ENCODE measurements at places on chromosomes 3 and 15. TPM values are rescaled to one million over a fixed set of nuclear protein-coding genes. Genes with fewer than 3 reads are reported as not detected.

- DNase-seq = no peak
Observed at GRCh38 chr15:96997538-96997937, 667.0 kb downstream of the NR2F2 start.

GRCh38 chr3:126433496-126434263, 39.0 kb downstream of the CFAP100 start:
- DNase-seq = no peak

GRCh38 chr3:125160606-125161371, 51.8 kb downstream of the SLC12A8 start:
- no peak for DNase-seq

DNA sequence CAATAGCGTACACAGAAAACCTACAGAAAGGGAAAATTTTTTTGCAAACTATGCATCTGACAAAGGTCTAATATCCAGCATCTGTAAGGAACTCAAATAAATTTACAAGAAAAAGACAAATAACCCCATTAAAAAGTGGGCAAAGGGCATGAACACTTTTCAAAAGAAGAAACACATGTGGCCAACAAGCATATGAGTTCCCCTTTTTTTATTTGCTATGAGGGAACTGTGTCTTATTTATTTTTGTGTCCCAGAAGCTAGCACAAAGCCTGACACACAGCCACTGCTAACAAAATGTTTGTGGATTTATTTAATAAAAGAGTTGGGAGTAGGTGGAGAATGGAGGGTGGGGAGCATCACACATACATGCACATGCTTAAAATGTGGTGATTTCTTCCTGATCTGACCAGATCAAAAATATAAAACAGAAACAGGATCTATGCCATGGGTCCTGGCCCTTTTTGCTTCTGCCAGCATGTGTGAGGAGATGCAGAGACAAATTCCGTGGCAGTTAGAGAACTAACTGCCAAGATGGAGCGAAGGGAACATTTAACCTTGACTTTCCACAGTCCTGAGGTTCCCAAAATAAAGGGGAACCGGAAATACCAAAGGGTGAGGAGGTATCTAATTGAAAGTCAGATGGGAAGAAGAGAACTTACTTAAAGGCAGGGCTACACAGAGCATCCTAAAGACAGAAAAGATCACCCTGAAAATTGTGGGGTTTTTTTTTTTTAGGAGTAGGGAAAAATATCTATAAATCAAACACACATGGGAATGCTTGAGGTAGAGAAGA, at the start of gene TMEM202:
TSS of gene TMEM202 (plus strand) at position 510 of the 793 bp plus-strand sequence. CDS start at position 532, 22 bp downstream.
- DNase-seq = no peak

GRCh38 chr3:77945320-77945719, 905.4 kb downstream of the ROBO2 start:
- DNase-seq = no peak

DNA sequence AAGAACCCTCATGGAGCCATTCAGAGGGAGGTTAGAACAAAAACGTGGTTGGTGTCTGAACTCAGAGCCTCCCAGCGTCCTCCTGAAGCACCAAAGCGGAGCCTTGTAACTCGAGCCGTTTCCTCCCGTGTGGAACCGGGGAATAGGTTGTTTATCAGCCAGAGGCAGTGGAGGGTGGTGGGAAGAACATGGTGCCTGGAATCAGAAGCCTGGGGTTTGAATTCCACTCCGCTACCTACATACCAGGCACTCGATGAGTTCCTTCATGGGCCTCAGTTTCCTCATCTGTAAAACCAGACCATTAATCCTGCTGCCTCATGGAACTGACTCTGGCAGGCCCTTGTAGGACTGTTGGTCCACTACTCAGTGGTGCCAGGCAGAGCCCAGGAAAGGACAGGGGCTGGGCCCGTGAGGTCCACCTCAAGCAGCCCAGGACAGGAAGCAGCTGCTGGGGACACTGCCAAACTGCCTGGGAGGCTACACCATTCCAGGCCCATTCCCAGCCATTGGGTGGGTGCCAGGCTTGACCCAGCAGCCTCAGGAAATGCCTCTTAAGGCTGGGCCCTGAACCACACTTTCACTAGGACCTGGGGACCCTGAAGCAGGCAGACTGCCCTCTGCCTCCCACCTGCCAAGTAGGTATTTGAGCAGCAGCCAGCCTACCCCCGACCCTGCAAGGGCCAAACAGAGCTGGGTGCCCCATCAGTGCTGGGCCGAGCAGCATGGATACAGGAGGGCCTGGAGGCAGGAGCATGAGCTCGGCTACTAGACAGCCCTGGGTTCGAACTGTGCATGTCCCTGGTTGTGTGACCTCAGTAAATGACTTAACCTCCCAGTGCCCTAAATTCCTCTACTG, 33.4 kb downstream of the PRKCD start:
- DNase-seq = peak; percentile 35

DNA sequence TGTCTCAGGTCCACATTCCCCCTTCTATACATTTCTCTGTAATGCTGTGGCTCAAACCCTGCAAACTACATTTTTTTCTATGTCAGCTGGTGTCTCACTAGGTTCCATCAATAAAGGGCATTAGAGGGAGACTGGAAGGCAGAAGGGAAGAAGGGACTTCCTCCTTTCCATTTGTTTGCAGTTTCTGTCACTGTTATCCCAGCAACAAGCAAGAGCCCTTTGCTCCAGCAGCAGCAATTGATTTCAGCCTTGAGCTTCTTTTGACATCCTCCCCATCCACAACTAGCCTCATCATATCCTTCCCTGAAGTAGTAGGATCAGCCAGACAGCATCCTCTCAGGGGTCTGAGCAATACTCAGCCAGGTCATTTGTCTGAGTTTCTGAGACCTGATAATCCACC, 5.3 kb upstream of the NCK1 start:
- no peak for DNase-seq

DNA sequence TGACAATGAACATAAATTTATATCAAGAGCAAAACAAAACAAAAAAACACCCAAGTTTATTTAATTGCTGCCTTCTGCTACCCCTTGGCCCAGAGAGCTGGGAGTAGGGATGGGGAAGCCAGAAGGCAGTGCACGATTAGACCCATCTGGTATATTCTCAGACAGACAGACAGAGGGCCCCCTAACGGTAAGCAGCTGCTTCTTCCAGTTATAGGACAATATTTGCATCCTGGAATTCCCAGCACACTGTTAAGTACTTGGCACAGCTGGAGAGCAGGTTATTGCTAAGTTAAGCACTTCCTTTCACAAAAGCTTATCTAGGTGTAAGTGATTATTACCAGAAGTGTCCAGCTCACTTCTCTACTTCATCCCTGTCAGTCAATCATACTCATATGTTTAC, 39.3 kb downstream of the C2CD4B start:
- DNase-seq = no peak

GRCh38 chr3:11085093-11085840, 69.0 kb upstream of the HRH1 start:
- no peak for DNase-seq

DNA sequence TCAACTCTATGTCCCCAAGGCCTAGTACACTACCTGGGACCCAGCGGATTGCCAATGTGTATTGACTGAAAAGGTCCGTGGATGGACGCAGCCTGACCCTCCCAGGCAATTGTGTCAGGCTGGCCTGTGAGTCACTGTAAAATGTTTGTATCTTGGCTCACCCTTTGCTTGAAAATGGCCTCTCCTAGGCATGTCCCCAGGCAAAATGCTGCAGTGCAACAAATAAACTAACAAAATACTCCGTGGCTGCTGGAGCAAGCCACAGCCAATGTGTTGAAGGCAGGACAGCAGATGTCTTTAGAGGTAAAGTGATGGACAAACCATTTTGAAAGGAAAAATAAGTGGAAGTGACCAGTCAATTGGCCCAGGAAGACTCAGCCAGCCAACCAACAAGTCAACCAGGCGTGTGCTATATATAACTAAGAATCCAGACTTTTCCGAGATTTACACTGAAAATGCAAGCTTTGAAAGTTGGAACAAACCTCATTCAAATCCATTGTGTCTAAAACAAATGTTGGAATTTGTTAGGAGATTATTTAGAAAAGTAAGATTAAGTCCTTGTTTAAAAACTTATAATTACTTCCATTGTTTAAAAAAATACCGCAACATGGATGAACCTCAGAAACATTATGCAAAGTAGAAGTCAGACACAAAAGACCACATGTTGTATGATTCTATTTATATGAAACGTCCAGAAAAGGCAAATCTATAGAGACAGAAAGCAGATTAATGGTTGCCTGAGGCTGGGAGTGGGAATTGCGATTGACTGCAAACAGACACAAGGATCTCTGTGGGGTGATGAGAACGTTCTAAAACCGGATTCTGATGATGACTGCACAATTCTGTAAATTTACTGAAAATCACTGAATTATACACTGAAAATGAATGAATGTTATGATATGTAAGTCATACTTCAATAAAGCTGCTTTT, 191.2 kb downstream of the TLE3 start:
- DNase-seq = no peak

GRCh38 chr3:190577225-190577624, 63.3 kb downstream of the IL1RAP start:
- DNase-seq = no peak

GRCh38 chr3:52280050-52280461, 1.6 kb upstream of the WDR82 start:
- DNase-seq = peak; percentile 81

- DNase-seq = no peak
Observed at GRCh38 chr3:174287705-174288104, 571.4 kb upstream of the NAALADL2 start.

DNA sequence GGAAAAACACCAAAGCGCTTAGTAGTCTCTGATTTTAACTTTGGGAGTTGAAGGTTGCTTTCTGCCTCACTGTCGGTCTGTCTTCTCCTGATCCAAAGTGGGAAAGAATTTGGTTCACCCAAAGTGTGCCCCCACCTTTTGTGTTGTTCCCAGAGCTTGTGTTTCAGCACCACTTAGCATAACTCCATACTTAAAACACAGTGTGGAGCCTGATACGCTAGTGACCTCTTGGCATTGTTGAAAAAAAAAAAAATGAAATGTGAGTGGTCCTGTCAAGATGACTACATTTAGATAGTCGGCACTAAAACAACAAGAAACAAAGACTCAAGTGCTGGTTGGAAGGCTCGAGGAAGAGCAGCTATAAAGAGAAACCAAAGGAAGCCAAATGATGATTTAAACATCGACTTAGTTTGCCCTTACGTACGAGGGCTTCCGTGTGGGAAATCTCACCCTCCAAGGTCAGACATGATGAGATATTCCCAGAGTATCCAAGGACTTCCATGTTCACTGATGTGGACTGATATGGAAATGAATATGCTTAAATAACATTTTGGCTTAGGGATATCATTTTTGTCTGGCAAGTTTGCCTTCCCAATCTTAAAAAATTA, 178.8 kb downstream of the MEIS2 start:
- DNase-seq = no peak

GRCh38 chr3:99627062-99627826, 11.2 kb upstream of the COL8A1 start:
- DNase-seq = no peak

GRCh38 chr3:23685541-23686258, 120.1 kb upstream of the UBE2E1 start:
- peak; percentile 89 for DNase-seq

GRCh38 chr3:108093616-108094015, 2.8 kb upstream of the CD47 start:
- DNase-seq = no peak

DNA sequence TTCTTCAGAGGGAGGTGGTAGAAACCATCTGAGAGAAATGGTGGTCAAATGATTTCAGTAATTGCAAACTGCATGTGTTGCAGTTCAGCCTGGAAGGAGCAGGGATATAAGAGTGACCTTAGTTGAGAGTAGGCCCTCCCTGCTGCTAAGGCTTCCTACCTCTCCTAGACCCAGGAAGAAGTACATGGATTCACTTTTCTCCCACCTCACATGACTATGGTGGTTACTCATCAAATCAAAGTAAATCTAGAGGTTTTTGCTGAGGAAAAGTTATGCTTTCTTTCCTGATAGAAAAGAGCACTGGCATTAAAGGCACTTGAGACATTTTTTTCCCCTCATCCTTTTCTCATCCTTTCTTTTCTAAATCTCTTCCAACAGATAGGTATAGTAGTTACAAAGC, 43.2 kb upstream of the LEKR1 start:
- DNase-seq = no peak

DNA sequence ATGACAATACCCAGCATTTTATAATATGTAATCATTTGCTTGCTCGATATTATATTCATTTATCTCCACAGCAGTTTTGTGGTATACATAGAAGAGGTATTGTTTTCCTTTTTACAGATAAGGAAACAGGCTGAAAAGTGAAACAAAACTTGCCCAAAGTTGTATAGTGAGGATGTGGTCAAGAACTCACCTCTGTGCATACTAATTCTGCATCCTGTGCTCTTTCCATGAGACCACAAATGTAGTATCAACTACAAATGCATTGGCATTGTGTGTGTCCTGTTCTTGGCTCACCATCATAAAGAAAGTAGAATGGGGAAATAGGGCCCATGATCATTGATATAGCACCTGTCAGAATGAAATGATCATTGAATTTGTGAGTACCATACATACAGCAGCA, 167.3 kb downstream of the NECTIN3 start:
- DNase-seq = no peak

Gene CLDN1
- total RNA-seq = 0.13 TPM

Gene LIPC
- total RNA-seq = 0.38 TPM

Gene DISP2
- total RNA-seq = 0.13 TPM

Gene PYGO1
- total RNA-seq = 0.13 TPM

Gene NR2E3
- under 0.01 TPM for total RNA-seq

Gene SLC22A14
- under 0.01 TPM for total RNA-seq

Gene SNURF
- 19.6 TPM for total RNA-seq

Gene BNC1
- total RNA-seq = 1.0 TPM

Gene CP
- not detected for total RNA-seq

Gene EHHADH
- 4.3 TPM for total RNA-seq

Gene CASR
- not detected for total RNA-seq

Gene SLC12A1
- total RNA-seq = not detected

Gene SPINT1
- 0.90 TPM for total RNA-seq

Data from dermis microvascular lymphatic vessel endothelial cell (primary cell).